ENCODE measurements at places on chromosomes 6 and 20. TPM values are rescaled to one million over a fixed set of nuclear protein-coding genes. Genes with fewer than 3 reads are reported as not detected.
A peak's percentile ranks its signal among the peaks of the same experiment; 100 is the strongest.

MCHR2 gene
- total RNA-seq: not detected

DNA sequence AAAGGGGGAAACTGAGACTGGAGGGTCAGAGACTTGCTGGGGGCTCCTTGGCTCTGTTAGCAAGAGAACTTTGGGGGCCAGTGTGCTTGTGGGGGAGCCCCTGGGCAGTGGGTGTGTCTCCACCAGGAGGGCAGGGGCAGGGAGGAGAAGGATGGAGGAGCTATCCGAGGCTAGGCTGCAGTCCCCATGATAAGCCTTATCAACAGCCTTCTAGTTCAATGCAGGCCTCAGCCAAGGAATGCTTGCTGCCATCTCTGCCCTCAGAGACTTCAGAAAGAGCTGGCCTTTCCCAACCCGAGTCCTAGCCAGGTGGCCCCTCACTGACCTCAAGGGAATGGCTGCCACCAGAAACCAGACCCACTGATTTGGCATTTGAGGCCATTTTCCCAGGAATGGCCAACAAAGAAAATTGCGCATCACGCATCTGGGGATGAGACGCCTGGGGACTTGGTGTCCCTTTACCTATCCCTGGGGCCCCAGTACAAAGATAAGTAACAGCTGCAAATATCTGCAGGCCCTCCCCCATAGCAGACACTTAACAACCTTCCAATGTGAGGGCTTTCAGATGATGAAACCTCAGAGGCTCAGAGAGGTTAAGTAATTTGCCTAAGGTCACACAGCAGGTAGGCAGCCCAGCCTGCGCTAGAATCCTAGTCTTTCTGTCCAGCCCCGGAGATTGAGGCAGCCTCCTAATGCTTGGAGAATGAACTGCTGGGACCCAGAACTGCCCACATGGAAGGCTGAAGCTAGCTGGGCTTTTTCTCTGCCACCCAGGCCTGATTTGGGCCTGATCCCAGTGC is 4.9 kb downstream of the TGM2 start:
- no peak for DNase-seq

DNA sequence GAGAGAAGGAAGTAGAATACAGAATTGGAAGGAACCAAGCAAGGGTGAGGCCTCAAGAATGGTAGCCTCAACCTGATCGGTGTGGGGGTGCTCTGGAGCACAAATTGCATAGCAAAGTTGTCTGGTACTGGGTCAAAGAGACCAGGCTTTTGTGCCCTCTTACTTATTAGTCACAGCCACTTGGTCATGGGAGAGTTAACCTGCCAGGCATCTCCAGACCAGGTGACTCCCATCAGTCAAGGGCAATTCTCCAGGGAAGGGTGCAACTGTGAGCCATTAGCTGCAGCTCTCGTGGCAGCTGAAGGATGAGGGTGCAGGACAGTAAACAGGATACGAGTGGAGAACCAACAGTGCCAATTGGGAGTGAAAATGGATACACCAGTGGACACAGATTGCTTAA is 47.7 kb upstream of the PLCB4 start:
- DNase-seq: no peak

GRCh38 chr20:5061213-5061612 is 58.5 kb downstream of the PCNA start:
- DNase-seq: no peak

RCAN2 gene
- total RNA-seq: 3.6 TPM

NHLRC1 gene
- total RNA-seq: 2.5 TPM

- DNase-seq: peak; percentile 42
Measured at GRCh38 chr6:127420556-127420955, 38.6 kb downstream of the KIAA0408 start.

DNA sequence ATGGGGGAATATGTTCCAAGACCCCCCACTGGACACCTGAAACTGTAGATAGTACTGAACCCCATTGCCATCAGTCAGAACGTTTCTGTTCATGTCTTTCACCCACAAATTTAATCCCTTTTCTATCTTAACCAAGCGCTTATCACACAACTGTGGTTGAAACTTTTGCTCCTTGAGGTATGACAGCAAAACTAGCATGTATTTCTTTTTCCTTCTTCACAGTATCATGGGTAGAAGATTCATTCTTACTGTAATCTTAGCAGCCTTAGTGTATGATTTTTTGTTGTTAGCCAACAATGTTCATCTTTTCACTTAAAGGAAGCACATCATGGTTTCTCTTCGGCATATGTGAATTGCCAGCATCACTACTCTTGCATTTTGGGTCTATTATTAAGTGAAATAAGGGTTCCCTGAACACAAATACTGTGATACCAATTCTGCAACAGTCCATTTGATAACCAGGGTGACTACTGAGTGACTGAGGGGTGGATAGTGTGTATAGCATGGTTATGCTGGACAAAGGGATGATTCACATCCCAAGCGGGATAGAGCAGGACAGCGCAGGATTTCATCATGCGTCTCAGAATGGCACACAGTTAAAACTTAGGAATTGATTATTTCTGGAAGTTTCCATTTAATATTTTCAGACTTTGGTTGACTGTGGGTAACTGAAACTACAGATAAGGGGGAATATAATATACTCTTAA is 41.8 kb downstream of the KCNS1 start:
- no peak for DNase-seq

SLC12A5 gene
- total RNA-seq: 0.96 TPM

HDDC2 gene
- 44.8 TPM for total RNA-seq

ASIP gene
- total RNA-seq: not detected

- no peak for DNase-seq
Measured at GRCh38 chr6:166443166-166443565, 60.4 kb upstream of the MPC1 start.

WFDC9 gene
- total RNA-seq: not detected

DNA sequence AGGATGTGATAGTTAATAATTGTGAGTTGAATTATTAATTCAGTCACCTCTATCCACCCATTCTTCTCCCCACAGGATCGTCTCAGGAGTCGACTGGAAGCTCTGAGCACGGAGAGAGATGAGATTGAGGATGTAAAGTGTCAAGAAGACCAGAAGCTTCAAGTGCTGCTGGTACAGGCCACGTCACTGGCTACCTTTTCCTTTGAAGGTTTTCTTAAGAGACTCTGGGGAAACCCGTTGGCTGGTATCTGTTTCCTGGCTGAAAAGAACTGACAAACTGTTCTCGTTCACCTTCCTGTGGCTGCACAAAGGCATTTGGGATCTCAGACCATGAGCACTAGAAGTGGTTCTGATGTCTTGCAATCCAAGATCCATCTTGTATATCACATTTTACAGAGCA is 3.8 kb downstream of the TRIM15 start:
- DNase-seq: no peak

EYA2 gene
- 8.9 TPM for total RNA-seq

Measured in colonic mucosa (tissue), 4 donors.